Stimulated activated CD8-positive, alpha-beta memory T cell treated with anti-CD3 and anti-CD28 coated beads, Interleukin-4, amount 100 ng/mL, for 1 hour (primary cell): ENCODE measurements at places on chromosomes 1 and 21.

GRCh38 chr1:53891678-53892077, 2.1 kb upstream of the YIPF1 start:
- no peak for DNase-seq

- no peak for DNase-seq
Measured at GRCh38 chr1:79472067-79472656, 465.6 kb upstream of the ADGRL4 start.

GRCh38 chr21:45982758-45983648, 1.4 kb downstream of the COL6A1 start:
- no peak for DNase-seq

GRCh38 chr1:234412830-234413229, 39.6 kb downstream of the COA6 start:
- DNase-seq: no peak

DNA sequence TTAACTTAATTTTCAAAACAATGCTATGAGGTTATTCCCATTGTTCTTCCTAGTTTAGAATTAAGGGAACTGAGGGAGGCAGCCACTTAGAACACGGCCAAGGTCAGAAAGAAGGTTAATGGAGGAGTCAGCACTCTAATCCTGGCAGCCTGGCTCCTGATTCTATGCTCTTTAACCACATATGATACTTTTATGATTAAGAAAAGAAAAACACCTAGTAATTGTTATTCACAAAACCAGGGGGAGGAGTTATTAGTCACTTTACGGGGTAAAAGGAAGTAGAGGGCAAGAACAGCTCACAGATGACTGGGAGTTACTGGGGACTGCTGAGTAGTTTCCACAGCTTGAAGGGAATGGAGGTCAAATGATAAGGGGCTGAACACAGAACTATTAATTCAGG, 38.6 kb downstream of the GADD45A start:
- no peak for DNase-seq

DNA sequence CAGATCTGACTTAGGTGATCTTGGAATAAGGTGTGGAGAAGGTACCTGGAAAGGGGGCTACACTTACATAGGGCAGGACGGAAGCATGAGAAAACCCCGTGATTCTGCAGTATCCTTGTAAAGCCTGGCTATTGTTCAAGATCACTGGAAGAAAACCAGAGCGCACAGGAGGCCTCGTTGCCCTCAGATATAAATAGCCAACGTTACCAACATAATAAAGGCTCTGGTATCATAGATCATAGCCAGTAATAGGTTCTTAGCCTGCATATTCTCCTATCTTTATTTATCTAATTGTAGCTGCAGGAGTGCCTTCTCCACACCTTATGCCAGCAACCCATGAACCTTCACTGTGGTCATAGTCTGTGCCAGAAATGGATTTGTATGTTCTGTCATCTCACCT, 35.9 kb upstream of the MPZL1 start:
- no peak for DNase-seq

GRCh38 chr1:210792250-210793102, 341.5 kb downstream of the KCNH1 start:
- DNase-seq: no peak

DNA sequence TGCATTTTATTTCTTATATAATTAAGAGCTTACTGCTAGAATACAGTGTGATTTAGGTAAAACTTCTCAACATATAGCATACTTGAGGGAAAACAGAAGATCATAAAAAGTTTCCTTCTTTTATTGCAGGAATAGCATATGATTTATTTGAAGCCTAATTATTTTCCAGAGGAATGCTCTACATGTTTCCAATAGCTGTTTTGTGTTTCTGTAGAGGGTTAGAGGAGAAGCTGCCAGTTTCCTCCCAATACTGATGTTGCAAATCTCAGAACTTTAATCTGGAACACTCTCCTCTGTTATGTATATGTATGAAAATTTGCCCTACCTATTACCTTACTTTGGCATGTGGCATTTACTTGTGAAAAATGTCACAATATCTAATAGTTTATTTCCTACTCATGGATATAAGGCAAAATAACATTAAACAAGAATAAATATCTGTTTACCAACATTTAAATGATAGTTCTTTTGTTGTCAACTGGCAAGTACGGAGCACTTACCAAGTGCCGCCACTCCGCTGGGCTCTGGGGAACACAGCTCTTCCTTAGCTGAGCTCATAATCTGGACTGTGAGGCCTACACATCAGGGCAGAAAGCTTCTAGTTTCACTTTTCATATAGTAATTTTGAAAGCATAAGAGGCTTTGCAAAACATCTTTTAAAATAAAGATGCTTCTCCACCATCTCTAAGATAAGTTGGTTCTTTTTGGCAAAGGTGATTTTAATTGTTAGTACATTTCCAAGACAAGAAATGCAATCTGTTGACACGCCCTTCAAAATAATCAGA, 239.8 kb upstream of the C1orf105 start:
- DNase-seq: no peak

GRCh38 chr1:15696956-15697521, 12.9 kb downstream of the PLEKHM2 start:
- DNase-seq: no peak

DNA sequence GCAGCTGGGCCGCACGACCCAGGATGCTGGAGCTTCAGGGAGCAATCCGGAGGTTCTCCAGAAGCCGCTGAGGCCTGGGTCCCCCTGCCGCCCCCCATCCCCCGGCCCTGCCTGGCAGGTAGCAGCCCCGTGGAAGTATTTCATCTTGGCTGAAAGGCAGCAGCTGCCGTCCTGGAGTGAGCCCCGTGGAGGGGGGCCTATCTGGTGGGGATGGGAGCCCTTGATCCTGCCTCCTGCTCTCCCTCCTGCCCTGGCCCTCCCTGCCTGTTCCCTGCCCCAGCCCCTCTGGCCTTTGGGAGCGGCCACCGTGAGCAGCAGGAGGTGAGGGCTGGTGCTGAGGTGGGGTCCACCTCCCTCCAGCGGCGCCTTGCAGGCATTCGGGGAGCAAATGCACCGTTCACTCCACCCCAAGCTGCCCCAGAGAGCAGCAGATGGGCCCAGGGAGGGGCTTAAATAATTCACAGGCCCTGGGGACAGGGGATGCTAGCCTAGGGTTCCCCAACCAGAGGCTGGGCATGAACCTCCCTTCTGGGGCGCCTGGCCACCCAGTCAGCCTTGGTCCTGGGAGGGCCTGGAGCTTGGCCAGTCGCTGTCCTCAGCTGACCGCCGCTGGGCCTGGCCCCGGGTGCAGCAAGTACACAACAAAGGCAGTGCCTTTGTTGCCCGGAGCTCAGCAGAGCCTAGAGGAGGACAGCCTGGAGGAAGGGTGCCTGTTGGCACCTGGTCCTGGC, 23.7 kb upstream of the PLCH2 start:
- no peak for DNase-seq

DNA sequence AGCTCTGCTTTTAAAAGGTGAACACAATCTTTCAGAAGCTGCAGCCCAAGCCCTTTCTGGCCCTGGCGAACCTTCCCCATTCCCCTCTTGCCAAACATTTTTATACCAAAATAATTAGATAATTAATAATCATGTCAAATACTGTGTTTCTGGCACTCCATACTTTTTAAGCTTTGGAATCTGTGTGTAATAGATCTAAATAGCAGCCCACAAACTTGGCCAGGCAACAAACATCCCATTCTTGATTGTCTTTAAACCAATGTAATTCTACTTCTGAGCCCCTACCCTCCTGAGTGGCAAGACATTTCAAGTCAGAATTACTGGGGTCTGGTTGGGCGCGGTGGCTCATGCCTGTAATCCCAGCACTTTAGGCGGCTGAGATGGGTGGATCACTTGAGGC, 137.7 kb downstream of the NAV1 start:
- DNase-seq: no peak
